Stimulated activated naive CD4-positive, alpha-beta T cell (primary cell): ENCODE measurements at places on chromosomes 7 and 10.

- no peak for DNase-seq
Measured at GRCh38 chr7:39547336-39547735, 18.9 kb upstream of the YAE1 start.

GRCh38 chr10:84600947-84601346, 272.6 kb downstream of the CCSER2 start:
- no peak for DNase-seq

GRCh38 chr10:65940816-65941662, 984.8 kb upstream of the LRRTM3 start:
- DNase-seq, result no peak

GRCh38 chr7:50206453-50207250, 97.9 kb upstream of the IKZF1 start:
- peak; percentile 69 for DNase-seq

DNA sequence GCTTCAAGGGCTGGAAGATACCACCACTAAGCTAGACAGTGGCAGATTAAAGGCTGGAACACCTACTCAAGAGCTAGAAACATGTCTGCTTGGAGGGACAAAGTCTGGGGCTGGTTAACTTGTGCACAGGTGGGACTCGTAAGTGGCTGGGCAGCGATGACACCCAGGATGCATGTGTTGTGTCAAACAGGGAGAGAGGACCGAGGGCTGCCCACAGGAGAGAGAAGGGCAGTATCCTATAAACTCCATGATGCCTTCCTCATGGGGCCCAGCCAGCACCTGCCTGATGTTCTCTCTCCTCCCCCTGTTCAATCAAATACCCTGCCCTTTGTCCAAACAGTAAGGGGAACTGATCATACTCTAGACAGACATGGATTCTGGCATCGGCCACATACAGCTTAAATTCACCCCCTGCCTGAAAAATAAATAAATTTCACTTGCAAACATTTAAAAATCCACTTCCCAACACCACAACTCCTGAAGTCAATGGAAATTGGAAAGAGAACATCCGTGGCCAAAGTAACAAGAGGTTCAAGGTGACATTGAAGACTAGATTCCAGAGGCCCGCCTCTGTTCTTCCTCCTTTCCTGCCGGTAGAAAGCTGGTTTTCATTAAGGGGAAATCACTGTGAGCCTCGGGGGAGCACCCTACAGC, 50.6 kb downstream of the CHST15 start:
- DNase-seq, result no peak

DNA sequence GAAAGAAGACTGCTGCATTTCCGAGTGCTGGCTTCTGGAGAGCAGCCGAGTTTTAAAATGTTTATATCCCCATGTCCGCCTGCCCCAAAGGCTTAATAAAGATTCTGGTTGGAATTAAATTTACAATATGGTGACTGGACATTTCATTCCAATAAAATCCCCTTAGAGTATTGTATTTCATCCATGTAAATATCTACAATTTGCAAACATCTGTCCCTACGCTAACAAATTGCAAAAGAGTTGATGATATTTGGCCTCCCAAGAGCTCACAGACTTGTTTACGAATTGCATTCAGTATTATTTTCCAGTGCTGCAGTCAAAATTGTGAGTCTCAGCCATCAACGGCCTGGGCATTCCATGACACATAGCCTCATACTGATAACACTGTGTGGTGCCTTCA, 50.1 kb downstream of the PLEKHS1 start:
- DNase-seq, result no peak

- DNase-seq, result no peak
Measured at GRCh38 chr10:129381741-129382140, 85.3 kb upstream of the MGMT start.

DNA sequence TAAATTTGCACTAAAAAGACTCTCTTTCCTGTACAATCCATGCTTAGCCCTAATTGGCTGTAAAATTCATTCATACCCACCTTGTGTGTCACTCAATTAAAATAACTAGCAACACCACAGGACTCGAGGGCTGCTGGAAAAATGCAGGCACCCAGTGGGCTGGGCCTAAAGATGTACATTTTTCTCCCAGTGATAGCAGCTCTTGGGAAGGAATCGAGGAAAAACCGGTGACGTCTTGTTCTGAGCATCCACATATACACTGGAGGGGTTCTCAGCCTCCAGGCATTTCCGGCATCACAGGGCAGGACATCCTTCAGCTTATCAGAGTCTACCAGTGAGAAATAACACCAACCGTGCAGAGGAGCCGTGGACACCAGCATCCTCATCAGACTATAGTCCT, 85.8 kb upstream of the PITRM1 start:
- DNase-seq, result no peak

GRCh38 chr10:60801522-60801921, 23.2 kb downstream of the CDK1 start:
- DNase-seq, result no peak

DNA sequence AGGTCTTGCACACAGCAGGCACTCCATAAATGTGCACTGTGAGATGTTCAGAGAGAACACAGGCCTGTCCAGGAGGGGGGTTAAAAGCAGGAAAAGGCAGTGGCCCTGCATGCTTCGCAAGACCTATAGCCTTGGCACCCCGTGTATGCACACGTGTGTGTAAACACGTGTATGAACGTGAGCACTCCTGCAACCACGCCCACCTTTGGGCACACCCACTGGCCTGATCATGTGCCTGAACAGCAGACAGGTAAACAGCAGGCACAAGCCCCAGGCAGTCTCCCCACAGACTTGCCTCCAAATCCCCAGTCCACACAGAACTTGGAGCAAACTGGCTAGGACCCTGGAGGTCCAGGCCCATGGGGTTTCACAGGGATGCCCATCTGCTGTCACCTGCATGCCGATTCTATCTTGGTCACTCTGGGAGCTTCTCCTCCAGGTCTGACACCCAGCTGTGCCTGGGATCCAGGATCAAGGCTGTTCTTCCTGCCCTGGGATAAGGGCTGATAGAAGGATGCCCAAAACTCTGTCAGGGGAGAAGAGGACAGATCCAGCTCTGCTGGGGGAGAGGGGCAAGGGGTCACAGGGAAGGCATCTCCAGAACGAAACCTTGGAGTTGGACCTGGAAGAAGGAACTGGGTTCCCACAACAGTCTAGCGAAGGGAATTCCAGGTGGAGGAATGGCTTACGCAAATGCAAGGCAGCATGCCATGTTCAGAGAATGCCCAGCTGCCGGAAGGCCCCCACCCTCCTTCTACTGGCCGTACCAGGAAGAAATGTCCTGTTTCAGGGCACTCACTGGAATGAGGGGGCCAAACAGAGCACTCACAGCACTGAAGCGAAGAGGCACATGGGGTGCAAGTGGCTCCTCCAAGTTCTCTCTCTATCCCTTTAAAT, 14.3 kb upstream of the ZMIZ1 start:
- DNase-seq, result no peak

- DNase-seq, result no peak
Measured at GRCh38 chr7:31101544-31101943, 49.4 kb downstream of the ADCYAP1R1 start.

- DNase-seq, result no peak
Measured at GRCh38 chr10:6729861-6730344, 149.8 kb upstream of the PRKCQ start.

DNA sequence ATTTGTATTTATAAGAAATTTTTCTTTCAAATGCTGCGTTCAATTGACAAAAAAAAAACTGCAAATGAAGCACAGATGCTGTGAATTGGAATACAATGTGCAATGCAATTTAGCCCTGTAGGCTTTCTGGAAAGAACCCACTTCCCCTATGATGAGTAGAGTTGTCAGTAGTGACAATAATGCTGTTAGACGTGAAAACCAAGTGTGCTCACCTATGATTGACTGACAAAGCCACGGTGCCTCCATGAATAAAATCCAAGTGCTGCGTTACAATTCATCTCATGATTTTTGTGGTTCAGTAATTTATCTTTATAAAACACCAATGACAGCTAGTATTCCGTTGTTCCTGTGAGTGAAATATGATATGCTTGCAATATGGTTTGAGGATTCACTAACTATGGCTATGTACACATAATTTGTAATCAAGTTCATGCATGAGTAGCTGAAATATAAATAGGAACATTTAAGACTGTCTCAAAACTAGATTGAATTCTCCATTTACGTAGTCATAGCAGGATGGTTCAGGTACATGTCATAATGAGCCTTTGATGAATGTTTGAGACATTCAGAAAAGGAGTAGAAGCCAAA, 1160.3 kb downstream of the CNTNAP2 start:
- no peak for DNase-seq

GRCh38 chr7:68576366-68576765, 1021.9 kb upstream of the AUTS2 start:
- no peak for DNase-seq

GRCh38 chr10:58734664-58735063, 222.0 kb downstream of the BICC1 start:
- no peak for DNase-seq

DNA sequence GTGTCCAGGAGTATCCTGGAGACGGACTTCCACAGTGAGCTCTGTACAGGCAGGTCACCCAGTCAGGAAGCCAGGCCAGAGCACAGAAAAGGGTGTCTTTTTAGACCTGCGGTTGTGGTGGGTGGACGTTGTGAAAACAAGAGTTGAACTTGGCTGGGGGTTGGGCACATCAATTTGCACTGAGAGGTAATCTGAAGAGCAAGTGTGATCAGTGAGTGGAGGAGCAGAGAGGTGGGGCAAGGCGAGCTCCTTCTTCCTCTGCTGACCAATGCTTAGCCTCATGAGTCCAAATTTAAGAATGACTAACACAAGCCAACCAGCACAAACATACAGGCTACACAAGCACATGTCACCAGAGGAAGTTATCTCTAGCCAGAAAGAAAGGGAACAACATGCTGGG, 310.8 kb downstream of the TCERG1L start:
- no peak for DNase-seq

GRCh38 chr10:3982746-3983442, 197.9 kb upstream of the KLF6 start:
- no peak for DNase-seq

- no peak for DNase-seq
Measured at GRCh38 chr10:131203456-131204357, 107.8 kb downstream of the TCERG1L start.

DNA sequence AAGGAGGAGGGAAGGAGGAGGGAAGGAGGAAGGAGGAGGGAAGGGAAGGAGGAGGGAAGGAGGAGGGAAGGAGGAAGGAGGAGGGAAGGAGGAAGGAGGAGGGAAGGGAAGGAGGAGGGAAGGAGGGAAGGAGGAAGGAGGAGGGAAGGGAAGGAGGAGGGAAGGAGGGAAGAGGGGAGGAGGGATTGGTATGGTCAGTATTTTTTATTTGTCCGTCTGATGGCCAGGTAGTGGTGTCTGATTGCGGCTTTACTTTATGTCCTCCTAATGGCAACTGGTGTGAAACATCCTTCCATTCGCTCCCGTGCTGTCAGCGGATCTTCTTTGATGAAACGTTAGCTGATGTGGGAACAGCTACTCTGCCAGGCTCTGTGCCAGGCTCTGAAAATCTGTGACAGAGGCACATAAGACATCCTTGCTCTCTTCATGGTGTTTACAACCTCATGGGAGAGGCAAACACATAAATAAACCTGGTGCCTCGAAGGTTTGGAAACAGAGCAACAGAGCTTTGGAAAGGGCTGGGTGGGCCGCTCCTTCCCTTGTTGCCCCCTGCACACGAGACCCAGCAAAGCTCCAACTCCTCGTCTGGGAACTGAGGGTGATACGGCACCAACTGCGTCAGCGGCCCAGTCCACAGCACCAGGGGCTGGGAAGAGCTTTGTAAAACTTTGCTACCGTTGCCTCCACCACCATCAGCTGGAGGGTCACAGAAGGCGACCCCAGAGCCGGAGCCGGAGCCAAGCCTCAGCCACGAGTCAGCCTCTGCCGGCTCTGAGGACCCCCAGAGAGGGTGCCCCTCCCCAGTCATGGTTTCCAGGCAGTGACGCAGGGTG, 40.3 kb downstream of the PDGFA start:
- no peak for DNase-seq

DNA sequence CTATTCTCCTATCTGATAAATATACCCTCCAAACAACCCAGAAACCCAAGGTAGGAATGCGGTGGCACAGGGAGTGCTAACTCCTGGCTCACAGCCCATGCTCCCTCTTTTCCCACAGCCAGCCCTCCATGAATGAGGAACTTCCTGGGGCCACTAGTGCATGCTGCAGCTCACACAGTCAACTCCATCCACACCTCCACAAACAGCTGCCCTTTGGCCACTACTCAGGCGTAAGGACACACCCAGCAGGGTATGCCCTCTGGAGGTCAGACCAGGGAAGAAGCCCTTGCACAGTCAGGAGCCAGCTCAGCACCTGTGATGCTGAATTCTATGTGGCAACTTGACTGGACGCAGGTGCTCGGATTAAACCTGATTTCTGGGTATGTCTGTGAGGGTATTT, 85.2 kb upstream of the PIK3CG start:
- DNase-seq, result no peak

GRCh38 chr7:90111-91063, 102.0 kb upstream of the FAM20C start:
- no peak for DNase-seq

DNA sequence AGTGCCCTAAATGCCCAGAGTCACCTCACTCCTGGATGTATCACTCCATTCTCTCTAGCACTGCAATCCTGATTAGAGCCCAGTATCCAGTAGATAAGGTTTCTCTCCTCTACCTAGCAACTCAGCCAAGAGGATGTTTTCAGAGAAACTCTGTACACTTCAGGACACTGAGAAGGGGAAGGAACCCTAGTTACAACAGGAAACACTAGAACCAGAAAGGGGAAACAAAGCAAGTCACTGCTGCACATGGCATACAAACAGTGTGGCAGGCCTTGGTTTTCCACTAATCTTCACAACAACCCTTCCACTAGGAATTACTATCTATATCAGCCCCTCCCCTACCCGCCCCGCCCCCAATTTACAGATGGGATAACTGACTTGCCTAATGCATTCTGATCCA, 1.6 kb downstream of the FAM204A start:
- no peak for DNase-seq

DNA sequence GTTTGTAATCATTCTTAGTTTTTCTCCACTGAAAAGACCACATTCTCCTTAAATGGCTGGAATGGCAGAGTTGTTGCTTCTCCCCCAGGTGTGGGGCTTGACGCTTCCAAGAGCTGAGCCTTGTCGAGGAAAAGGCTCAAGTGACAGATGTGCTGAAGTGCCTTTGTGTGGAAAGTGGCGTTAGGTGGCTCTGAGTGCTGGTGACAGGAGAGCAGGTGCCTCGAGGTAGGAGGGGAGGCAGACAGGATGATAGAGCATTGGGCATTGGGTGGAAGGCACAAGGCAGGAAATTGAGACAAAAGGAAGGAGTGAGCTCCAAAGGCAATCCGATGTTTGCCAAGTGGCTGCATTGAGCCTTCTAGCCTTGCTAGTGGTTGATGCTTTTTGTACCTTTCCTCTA, 6.7 kb downstream of the KIAA1217 start:
- DNase-seq, result no peak

- no peak for DNase-seq
Measured at GRCh38 chr10:618229-618989, 71.1 kb downstream of the DIP2C start.
